ENCODE measurements at places on chromosomes 13 and 19.
A peak's percentile ranks its signal among the peaks of the same experiment; 100 is the strongest.

DNA sequence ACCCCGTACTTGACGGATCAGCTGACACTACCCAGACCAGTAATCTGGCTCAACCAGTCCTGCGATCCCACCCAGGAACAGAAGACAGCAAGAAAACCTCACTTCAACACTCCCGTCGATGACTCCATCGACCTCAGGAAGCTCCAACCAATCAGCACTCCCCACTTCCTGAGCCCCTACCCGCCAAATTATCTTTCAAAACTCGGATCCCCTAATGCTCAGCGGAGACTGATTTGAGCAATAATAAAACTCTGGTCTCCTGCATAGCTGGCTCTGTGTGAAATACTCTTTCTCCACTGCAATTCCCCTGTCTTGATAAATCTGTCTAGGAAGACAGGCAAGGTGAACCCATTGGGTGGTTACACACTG lies 1.2 kb downstream of the LSM4 start:
- DNase-seq, result no peak

DNA sequence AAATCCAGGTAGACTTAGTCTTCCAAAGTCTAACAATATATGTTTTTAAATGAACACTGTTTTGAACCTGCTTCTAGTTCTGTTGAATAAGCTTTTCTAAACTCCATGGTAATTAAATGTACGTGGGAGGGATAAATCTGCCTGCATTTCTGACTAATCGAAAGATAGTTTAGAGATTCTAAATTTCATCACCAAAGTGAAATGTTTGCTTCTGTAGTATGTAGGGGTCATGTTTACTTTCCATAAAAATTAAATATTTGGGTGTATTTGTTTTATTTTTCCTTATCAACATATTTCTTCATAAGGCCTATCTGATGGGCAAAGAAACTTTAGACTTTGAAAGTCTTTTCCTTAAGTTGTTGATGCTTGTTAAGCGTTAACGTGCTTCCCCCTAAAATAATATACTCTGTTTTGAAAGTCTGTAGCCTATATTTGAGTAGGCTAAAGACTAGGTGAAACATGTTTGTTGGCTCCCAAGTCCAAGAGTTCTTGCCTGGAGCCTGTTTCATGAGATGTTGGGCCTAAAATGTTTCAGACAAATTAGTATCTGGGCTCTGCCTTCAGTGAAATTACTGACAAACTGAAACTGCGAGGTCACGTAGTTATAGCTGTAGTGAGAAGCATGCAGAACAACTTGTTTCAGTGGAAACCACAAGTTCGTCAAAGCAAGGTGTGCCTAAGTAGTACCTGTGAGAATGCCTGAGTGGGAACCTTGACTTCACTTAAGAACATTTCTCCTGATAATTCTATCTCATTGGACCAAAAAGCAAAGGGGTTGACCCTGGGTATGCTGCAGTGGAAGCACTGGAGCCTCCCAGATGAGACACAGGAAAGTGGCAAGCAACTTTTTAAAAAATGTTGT lies 126.2 kb downstream of the LMO7 start:
- no peak for DNase-seq

DNA sequence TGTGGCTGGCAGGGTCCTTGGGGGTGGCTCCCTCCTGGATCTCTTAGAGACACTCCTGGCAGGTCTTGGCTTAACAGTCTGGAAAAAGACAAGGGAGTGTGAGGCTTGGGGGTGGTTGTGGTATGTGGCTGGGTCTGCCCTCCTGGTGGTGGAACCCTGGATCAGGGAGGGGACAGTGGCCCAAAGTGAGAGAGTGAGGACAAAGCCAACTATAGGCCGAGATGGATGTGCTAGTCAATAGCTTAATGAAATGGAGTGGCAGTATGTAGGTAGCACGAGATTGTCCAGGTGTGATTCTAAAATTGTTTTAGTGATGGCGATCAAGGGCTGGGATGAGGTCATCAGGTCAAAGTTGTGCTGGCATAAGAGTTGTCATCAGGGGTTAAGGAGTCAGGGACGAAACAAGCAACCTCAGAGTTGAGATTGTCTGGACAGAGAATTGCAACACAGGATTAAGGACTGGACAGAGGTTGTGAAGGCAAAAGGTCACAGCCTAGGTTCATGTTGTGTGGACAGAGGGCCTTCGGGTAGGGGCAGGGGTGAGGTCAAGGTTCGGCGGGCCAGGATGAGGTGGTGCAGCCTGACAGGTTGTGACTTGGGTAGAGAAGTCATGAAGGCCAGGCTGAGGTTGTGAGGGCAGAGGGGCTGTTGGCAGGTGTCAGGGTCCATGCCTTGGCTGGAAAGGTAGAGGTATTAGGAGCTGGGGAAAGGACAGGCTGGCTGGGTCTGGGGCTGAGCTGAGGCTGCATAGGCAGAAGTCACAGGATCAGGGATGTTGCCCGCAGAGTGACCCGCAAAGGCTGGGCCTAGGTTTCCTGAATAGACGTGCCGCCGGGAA lies 4.5 kb upstream of the RASAL3 start:
- DNase-seq, result no peak

- no peak for DNase-seq
Observed at GRCh38 chr19:46279177-46279576, 17.7 kb upstream of the HIF3A start.

DNA sequence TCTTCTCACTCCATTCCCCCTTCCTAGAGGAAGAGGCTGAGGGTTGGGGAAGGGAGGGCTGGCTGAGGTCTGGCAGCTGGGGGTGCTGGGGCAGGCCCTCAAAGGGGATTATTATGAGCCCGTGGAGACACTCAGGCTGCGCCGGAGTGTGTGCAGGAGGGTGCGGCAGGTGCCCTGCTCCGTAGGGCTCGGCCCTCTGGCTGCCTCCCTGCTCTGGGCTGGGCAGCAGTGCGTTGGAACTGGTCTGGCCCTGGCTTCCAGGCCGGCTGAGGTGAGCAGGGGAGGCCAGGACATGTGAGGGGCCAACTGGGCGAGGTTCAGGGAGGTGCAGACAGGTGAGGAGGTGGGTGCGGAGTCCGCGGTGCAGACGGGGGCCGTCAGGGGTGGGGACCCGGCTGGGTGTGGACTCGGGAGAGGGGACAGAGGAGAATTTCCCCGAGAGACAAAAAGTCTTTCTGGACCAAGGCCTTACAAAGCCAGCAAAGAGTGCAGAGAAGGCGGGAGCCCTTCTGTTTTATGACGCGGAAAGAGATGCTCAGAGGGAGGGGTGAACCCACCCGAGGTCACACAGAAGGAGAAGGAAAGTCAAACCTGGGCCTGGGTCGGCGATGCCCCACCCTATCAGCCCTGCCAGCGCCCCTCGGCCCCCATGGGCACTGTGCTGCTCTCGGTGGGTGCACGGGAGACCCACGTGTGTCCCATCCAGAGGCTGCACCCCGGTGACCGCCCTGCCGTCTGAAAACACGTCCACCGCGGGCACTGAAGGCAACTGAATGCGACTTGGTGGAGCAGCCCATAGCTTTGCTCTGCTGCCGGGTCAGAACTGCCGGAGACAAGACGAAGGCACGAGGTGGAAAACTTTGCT lies 31.0 kb downstream of the PIP5K1C start:
- DNase-seq, result no peak

- DNase-seq, result no peak
Observed at GRCh38 chr19:47032171-47032811, 12.7 kb downstream of the NPAS1 start.

- DNase-seq, result no peak
Observed at GRCh38 chr13:98039964-98040363, 86.5 kb downstream of the IPO5 start.

GRCh38 chr19:10403137-10404021 lies at the start of gene CDC37:
TSS of gene CDC37 (minus strand) at chr19:10403542. CDS start at chr19:10403479, 63 bp downstream.
- DNase-seq, result peak; percentile 94

DNA sequence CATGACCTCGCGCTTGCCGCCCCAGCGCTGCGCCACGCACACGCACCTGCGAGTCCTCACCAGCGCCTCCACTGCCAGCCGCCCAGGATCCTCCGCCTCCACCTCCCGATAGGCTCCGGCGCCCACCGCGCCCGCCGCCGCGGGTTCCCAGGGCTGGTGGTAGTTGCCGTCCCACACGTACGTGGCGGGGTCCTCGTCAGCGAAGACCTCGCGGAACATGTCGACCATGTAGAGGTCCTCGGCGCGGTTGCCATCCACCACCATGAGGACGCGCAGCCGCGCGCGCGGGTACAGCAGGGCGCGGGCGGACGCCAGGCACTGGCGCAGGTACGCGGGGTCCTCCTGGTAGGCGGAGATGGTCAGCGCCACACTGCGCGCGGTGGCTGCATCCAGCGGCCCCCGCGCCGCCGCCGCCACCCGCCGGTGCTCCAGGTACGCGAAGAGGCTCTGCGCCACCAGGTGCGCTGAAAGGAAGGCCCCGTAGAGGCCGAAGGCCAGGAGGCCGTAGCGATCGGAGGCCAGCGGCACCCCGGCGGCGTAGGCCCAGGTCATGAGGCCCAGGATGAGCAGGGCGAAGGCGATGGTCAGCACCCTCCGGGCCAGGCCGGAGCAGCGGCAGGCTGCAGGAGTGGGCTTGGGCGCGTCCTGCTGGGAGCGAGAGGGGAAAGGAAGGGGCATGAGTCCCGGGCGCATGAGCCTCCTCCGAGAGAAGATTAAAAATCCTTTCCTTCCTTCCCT lies 4.4 kb downstream of the HAS1 start:
- no peak for DNase-seq

DNA sequence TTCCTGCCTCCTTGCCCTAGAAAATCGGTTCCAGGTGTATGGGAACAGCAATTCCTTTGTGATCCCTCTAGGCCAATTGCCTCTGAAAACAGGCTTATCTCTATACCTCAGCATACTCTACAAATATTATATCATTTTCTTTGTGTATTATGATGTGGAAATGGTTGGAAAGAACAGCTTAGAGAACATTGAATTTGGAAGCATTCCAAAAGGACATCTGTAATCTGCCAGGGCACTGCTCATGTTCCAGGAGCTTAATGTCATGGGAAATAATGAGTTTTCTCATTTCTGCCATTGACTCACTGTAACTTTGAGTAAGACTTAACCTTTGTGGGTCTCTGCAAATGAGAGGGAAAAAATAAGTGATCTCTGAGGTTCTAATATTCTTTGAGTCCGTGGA lies 147.3 kb downstream of the UFM1 start:
- DNase-seq, result no peak

GRCh38 chr19:45897261-45897812 lies 5.1 kb downstream of the MYPOP start:
- DNase-seq, result no peak

- no peak for DNase-seq
Observed at GRCh38 chr13:94228763-94229162, 250.7 kb downstream of the DCT start.

- DNase-seq, result no peak
Observed at GRCh38 chr13:39875111-39875987, 219.9 kb downstream of the COG6 start.

- no peak for DNase-seq
Observed at GRCh38 chr13:44311011-44311780, 62.4 kb upstream of the SERP2 start.

DNA sequence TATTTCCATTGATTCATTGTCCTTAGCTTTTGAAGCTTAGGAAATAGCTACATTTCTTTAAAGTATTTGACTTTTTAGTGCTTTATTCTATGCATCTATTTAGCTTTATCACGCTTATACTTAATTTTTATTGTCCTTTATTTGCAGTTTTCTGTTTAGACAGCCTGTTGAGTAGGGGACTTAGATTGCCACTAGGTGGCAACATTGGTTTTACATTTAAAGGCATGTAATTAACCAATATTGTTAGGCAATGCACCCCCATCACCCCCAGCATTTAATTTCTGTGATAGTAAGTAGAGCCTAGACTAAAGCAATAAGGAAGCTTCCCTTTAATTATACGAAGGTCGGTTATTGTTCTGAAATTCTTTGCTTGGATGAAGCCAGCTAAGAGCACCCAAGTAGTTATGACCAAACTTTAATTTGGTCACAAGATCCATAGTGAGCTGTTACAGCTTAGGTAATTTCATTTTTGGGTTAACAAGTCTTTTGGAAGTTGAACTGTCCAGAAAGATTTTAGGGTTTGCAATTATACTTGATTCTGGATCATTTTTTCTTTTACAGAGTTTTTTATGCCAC lies 36.5 kb downstream of the B3GLCT start:
- DNase-seq, result no peak

DNA sequence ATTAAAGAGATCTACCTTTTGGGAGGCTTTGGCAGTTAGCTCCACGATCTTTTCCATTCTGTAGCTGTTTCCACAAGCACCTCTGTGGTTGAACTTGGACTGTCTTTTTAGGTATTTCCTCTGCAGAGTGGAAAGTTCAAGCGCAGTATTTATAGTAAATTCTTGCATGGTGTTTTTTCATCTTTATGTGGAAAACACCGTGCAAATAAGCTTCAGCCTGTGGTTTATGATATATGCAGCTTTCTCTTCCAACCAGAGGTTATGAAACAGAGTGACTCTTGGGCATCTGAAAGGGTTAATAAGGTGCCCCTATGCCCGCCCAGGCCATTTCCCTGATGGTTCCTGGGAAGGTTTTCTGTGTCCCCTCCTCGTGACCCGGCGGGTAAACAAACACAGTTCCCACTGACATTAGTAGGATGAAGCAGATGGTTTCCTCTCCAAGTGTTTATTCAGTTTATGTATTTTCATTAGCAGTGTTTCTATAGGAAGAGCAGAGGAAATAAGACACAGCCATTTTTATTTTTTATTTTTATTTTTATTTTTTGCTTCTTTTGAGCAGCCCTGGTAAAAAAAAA lies 39.7 kb upstream of the RNF113B start:
- DNase-seq, result no peak

GRCh38 chr13:72823724-72824123 lies 41.8 kb downstream of the PIBF1 start:
- DNase-seq, result no peak

DNA sequence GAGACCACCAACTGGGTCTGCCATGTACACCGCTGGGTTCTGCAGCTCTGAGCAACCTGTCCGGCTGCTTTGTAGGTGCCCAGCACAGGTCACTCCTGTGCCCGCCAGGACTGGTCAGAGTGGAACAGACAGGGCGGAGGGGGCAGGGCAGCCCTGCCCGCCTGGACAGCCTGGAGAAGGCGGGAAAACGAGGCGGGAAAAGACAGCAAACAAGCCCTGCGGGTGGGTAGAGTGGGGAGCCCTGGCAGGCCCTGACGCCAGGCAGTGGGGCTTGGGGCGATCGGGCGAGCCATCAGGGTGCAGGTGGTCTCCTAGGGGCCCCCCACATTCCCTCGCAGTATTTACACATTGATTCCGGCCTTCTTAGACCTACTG lies 533 bp upstream of the UHRF1 start:
- DNase-seq, result no peak

GRCh38 chr19:39544911-39545310 lies 5.0 kb upstream of the EID2 start:
- DNase-seq, result no peak

- DNase-seq, result no peak
Observed at GRCh38 chr13:51849145-51850101, 4.4 kb upstream of the TMEM272 start.

DNA sequence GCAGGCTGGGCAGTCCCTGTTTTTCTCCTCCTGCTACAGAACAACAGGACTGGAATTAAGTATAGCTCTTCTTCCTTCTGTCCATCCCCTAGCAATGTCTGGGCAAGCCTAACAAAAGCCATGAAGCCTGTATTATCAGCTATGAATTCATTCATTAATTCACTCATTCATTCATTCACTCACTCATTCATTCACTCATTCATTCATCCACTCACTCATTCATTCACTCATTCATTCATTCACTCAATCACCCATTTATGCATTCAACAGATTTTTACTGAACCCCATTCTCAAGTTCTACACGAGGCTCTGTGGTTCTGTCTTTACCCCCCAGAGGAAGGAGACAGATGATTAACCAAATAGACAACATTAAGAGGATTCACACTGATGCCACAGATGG lies 69.9 kb downstream of the CACNA1A start:
- no peak for DNase-seq

GRCh38 chr19:3343619-3344502 lies 22.5 kb upstream of the NFIC start:
- DNase-seq, result no peak
